ENCODE measurements at places on chromosomes 6 and 20.

- DNase-seq: no peak
These were observed 14.0 kb upstream of the CST9L start for GRCh38 chr20:23582293-23582692.

GRCh38 chr20:20255099-20255498 is 112.8 kb upstream of the INSM1 start:
- no peak for DNase-seq

GRCh38 chr6:163490826-163491577 is 76.5 kb downstream of the QKI start:
- no peak for DNase-seq

DNA sequence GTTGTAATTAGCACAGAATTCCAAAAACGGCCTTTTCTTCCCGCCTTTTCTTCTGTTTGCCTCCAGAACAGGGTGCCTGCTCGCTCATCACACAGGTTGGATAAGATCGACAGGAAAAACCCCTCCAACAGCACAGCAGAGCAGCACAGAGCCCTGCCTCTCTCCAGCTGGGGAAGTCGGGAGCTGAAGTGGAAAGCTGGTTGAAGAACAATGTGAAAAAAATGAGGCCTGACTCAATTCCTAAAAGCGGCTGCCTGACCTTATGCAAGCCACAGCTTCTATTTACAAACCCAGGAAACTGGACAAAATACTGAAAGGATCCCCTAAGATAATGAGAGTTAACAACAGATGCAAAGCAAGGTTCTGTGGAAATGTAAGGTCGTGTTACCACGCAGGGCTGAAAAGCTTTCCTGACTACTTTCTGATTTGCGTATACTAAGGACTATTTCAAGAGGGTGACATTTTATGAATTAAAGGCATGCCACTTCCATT is 116.9 kb downstream of the TTLL2 start:
- DNase-seq: no peak

DNA sequence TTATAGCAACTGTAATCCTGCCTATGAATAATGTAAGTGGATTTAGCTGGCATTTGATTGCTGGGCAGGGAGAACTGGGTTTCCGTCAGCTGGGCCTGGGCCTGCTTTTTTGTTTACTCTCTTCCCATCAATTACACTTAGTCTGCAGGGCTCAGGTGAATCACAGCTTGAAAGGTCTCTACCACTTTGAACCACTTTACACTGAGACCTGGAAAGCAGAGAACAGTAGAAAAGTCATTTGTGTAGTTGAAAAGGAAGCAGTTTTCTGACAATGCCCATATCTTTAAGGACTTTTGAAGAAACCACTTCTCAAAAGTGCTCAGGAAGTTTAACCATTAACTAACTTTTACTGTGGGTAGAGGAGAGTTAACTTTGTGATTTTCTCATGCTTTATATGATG is 315.4 kb upstream of the SASH1 start:
- no peak for DNase-seq

DNA sequence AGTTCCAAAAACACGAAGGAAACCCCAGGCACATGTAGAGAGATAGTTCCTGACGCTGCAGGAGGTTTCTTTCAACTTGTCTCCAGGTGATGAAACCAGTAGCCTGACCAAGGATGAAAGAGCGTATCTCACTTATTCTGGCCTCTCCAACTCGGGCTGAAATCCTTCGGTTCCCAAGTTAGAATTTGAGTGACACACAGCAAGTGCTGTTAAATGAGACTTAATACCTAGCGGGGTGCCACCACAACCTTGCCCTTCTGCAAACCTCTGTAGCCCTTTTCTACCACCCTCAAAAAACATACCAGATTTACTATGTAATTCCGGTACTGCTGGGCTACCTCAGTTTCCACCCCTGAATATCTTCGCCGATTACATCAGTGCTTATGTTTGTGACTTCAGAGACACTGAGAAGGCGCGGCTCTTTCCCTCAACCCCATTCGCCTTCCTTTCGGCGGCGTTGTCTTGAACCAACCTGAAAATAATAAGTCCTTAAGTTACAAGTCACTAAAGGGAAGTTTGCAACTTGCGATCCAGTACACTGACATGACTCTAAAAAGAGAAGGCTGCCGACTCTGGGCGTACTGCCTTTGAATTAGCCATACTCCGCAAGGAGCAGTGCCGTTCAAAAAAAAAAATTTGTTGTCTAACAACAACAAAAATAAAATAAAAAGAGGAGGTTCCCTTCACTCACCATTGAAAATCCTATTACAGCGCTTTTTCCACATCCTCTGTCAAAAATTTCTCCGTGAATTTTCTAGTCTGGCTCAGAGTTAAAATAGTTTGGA is 194.9 kb upstream of the ZNF184 start:
- DNase-seq: no peak

DNA sequence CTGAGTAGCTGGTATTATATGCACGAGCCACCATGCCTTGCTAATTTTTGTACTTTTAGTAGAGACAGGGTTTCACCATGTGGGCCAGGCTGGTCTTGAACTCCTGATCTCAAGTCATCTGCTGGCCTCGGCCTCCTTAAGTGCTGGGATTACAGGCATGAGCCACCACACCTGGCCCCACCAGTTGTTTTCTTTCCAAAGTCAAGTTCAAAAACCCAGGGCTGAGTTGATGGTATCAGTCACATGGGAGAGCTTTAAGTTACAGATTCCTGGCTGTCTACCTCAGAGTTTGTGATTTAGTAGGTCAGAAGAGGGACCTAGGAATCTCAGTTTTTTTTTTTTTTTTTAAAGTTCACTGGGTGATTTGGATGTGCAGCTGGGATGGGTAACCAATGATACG is 107.7 kb downstream of the SCP2D1 start:
- no peak for DNase-seq

GRCh38 chr6:1870932-1871331 is 261.2 kb downstream of the FOXC1 start:
- no peak for DNase-seq

GRCh38 chr6:75347898-75348610 is 63.5 kb upstream of the TMEM30A start:
- no peak for DNase-seq

DNA sequence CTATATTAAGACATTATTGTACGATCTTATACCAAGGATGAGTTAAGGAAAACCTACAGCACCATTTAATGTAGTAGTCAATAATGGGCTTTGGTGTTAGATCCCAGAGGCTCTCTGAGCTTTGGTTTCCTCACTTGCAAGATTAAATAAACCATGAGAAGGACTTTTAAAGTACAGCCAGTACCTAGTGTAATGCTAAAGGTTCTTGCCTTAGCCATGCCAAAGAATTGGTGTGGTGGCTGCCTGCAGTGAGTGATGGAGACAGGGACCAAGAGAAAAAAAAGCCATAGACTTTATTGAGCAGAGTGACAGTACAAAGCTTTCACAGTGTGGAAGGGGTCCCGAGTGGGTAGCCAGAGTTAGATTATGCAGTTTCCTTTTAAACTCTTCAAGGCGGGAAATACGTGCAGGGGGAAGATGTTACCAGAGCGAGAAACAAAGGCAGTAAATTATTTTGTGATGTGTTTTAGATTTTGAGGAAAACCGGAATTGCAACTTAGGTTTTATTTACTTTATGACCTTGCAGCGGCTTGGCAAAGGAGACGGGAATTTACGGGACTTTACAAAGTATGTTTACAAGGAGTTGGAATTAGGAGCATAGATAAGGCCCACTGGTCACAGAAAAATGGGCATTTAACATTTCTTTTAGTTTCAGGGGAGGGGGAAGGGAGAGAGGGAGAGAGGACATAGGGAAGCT is 100.4 kb downstream of the MYO6 start:
- no peak for DNase-seq

- no peak for DNase-seq
These were observed 1.7 kb downstream of the KCTD20 start for GRCh38 chr6:36444470-36444869.

- no peak for DNase-seq
These were observed 11.6 kb downstream of the CDH22 start for GRCh38 chr20:46296526-46297250.

DNA sequence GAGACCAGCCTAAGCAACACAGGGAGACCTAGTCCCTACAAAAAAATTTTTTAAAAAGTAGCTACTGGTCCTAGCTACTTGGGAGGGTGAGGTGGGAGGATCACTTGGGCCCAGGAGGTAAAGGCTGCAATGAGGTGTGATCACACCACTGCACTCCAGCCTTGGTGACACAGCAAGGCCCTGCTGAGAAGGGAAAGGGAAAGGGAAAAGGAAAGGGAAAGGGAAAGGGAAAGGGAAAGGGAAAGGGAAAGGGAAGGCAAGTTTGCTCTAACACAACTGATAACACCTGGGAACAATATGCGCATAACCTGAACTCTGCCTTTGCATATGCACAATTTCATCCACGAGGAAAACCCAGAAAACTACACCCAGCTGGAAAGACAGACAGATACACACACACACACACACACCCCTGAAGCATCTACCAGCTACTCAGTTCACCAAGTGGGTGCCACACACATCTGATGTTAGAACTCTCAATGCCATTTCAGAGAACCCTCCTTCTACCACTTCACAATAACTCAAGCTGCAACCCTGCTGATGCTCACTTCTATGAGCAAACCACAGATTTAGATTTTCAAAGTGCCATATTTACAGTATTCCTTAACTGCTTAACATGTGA is 19.1 kb downstream of the B4GALT5 start:
- no peak for DNase-seq

DNA sequence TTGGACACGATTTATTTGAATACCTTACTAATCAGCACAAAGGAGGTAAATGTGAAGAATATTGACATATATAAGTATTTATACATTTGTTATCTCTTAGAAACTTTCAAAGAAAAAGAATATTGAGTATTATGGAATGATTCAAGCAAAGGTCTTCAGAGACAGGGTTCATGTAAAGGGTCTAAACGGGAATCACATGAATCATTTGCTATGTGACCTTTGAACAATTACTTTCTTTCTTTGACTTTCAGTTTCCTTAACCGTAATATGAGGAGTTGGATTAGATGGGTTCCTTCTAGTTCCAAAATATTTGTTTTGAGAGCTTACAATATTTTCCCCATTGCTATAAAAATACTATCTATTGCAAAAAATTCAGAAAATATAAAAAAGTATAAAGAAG is 14.3 kb downstream of the ENPP1 start:
- no peak for DNase-seq

- DNase-seq: no peak
These were observed 6.1 kb downstream of the DACT2 start for GRCh38 chr6:168313431-168314011.

DNA sequence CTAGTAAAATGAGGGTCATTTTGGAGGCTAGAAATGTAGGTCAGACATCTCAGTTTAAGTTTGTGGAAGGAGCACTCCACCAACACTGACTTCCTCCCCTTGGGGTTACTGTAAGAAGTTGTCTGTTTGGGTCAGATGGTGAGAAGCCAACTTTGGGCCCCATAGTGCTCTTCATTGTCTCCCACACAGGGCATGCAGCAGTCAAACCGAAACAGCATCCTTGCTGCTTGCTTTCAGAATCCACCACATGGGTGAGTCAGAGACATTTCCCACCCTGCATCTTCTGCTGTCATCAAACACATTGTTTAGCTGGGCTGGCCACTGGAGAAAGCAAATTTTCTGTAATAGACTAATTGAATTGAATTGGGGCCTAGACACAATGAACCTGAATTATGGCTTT is 16.8 kb downstream of the IL17F start:
- DNase-seq: no peak

- no peak for DNase-seq
These were observed 7.6 kb downstream of the CDKN1A start for GRCh38 chr6:36685926-36686667.

DNA sequence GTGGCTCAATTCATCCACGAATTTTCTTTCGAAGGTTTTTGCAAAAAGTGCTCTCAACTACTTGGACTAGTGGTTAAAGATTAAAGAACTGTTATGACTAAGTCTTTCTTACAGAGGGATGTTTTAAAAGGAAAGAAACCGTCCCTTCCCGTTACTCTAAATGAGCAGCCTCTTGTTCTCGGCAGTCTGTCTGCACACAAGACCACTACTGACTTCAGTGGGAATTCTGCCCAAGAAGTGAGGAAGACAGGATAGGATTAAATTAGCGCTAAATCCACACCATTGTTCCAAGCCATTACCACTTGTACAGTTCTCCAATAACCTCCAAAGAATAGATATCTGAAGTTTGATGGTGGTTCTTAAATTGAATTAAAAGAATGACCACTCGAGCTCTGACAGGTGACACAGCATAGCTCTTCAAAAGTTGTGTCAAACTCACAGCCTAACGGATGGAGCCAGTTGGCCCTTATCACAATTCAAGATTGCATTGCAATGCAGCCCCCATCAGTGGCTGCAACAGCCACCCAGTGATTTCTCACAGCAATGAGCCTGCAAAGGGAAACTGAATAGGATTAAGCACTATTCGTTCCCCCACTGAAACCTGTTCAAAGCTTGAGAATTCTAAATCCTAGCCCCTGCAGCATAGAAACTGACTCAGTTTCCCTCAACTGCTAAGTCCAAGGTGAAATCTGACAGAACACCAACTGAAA is 1.8 kb downstream of the EPB41L2 start:
- no peak for DNase-seq

DNA sequence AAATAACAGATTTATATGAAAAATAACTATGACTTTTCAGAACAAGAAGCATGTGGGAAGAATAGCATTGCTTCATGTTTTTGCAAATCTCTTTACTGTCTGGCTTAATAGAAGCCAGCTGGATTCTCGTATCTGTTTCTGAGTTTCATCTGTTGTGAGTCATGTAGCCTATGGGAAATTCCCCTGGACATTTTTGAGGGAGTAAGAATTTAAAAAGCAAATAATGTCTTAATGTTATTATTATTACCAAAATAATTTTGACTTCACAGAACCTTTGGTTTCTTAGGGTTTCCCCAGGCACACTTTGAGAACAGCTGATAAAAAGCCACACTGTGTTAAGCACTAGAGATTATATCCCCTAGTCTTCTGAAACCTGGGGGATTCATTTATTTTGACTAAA is 75.8 kb downstream of the SYCP2L start:
- DNase-seq: no peak

All from activated gamma-delta T cell treated with anti-CD3 and anti-CD28 coated beads, Interleukin-2, amount 50 U/mL, for 16 hours (primary cell).